Activated effector memory CD4-positive, alpha-beta T cell treated with anti-CD3 and anti-CD28 coated beads, Interleukin-2, amount 50 U/mL, for 16 hours (primary cell): ENCODE measurements at places on chromosomes 3 and 15.
A peak's percentile ranks its signal among the peaks of the same experiment; 100 is the strongest.

DNA sequence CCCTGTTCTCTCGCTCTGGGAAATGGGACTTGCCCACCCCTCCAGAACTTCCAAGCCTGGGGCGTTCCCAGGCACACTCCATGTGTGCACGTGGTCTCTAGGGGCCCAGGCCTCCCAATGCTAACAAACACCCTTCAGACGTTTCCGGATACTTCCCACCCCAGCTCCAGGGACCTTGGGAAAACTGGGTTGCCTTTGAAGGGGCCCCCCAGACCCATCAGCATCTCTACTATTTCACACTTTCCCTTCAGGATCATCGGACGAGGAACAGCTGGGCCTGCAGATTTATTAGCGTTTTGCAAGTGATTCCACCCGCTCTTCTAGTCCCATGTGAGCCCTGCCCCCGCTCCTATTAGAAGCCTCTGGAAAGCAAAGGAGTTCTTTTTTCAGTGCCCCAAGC, 63.2 kb downstream of the MAGEF1 start:
- no peak for DNase-seq

DNA sequence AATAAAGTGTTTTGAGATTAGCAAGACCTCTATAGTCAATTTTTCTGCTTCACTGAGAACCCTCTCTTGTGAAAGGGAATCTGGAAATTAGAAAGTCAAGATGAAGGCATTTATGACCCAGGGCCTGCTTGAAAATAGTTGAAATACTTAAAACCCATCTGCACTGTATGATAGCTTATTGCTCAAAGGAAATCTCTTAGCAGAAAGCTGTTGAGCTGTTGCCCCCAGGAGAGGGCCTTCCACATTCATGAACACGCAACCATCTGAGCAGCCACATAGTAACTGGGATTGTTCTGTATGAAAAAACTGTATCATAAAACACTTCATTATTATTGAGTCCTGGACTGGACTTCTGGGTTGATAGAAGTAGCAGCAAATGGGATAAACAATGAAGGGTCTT, 106.4 kb upstream of the PTX3 start:
- no peak for DNase-seq

DNA sequence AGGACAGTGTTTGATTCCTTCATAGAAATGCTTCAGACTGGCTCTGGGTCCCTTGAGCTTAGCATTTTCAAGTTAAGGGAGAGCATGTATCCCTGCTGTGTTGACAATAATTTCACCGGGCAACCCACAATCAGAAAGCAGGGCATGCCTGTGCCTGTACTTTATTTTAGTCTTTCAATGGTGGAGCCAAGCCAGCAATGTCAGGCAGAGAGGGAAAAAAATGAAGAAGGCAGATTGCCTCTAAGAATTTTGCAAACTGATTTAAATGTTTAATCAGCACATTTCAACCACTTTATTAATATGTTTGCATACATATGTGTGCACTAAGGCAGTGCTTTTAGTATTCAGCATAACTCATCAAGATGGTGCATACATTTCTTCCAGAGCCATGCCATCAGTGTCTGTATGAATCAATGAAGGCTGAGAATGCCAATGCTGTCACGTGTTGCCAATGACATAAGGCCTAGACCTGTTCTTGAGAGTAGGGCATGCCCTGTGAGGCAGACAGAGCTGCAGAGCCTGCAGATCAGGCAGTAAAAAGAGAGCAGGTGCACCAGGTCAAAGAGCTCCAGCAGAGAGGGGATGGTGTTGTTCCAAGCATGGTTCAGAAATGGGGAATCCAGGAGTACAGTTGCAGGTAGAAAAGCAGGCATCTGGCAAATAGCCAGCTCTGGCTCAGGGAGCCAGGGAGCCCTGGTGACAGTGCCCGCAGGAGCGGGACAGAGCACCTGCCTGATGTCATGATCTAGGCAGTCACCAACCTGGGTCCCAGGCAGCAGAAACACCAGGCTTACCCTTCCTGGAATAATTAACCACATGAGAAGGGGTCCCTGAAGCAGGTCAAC, 508.5 kb downstream of the GABRG3 start:
- DNase-seq: no peak

GRCh38 chr15:59384507-59384906, 11.8 kb upstream of the MYO1E start:
- no peak for DNase-seq

DNA sequence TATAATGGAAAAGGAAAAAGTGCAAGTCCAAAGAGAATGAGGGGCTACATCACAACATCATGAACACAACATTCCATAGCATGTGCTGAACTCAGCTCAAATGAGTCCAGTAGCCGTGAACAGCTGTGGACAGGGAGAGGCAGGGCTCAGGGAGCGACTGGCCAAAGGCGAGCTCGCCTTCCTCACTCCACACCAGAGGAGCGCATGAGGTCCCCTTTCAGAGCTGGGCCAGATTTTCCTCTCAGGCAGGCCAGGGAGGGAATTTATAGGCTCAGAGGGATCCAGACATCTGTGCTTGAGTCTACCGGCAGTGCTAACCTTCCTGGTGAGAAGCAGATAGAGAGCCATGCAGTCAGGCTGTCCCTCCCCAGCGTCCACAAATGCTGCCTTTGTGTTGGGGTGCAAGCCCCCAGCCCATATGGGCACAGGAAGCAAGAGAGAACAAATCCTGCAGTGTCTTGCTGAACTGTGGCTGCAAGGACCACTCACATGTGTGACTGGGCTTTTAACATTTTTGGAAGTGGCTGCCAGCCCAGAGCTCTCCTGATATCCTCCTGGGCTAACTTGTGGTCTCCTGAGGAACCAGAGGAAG, 32.5 kb downstream of the ARHGEF3 start:
- DNase-seq: no peak

- peak; percentile 65 for DNase-seq
Measured at GRCh38 chr15:66294157-66294931, 976 bp downstream of the DIS3L start.

- no peak for DNase-seq
Measured at GRCh38 chr3:108505811-108506210, 4.6 kb downstream of the MYH15 start.

GRCh38 chr15:77266708-77267386, 153.1 kb downstream of the PEAK1 start:
- DNase-seq: no peak

- DNase-seq: no peak
Measured at GRCh38 chr3:19173945-19174344, 25.6 kb downstream of the KCNH8 start.

GRCh38 chr3:162443376-162443775, 946.8 kb downstream of the OTOL1 start:
- no peak for DNase-seq

- no peak for DNase-seq
Measured at GRCh38 chr3:132342610-132343009, 25.4 kb downstream of the ACP3 start.

GRCh38 chr15:42394106-42394505, 34.8 kb downstream of the CAPN3 start:
- DNase-seq: no peak

DNA sequence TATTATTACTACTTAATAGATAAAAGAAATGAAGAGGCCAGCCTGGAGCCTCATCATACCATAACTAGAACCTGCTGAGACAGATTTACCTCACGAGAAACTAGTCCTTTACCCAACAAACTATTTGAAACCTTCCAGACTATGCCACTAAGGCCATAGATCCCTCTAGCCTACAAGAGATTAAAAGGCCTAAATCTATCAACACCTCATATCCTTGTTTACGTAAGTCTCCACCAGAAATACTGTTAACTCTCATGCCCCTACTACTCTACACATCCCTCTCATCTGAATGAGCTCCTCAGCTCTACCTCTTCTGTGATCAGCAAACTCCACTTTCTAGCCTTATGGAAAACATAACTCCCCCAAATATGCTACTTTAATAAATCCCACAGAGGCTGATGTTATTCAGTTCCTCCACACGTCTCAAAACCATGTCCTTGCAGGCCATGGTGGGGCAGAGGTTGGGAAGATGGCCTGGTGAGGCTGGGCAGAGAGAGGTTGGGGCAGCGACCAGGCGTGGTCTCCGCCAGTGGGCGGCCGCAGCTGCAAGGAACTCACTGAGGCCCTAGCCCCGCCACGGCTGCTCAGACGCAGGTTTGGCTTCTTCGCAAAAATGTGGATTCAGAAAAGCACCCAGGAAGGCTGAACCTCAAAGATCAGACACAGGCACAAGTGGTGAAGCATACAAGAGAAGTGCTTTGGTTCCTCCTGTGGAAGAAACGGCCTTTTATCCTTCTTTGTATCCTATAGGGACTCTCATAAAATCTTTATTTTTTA, 65.8 kb downstream of the GSK3B start:
- DNase-seq: no peak

- DNase-seq: no peak
Measured at GRCh38 chr3:63328365-63328764, 50.3 kb downstream of the SYNPR start.

DNA sequence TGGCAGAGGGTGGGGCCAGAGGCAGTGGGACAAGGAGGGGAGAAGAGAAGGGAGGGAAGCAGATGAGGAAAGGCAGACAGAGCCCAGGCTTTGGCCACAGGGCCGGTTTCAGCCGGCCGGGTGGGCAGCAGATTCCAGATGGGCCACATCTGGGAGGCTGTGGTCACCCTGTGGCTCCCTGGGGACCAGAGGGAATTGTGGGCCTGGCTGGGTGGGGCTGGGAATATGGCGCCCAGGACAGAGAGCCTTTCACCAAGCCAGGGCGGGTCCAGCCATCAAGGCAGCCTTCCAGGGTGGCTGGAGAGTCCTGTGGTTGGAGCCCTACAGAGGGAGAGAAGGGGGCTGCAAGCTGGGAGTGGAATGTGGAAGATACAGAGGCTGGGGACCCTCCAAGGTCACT, 18.9 kb downstream of the PTH1R start:
- DNase-seq: no peak

DNA sequence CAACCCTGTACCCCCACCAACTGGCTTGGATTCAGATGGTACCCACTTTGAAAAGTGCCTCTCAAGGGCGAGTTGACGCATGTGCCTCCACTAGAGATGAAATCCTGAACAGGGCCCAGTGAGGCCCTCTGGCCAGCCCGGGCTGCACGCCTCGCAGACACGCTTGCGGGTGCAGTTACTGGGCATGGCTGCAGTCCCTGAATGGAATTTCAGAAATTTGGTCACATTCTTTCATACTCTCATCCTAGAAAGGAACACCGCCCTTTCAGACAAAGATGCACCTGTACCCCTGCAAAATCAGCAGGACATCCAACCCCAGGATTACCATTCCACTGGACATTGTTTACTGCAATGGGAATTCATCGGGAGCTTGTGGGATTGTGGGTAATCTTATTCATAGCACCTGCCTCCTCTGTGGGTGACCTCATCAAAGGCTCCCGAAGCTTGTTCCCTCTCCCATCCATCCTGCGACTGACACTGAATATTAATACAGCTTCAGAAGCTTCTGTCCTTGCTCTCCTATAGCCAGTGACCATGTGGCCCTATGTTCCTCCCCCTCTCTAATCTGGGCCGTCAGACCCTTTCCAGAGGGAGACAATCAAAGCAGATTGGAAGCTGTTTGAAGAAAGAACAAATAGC, 42.5 kb upstream of the TPM1 start:
- no peak for DNase-seq

GRCh38 chr3:132180337-132180791, 136.8 kb upstream of the ACP3 start:
- no peak for DNase-seq

DNA sequence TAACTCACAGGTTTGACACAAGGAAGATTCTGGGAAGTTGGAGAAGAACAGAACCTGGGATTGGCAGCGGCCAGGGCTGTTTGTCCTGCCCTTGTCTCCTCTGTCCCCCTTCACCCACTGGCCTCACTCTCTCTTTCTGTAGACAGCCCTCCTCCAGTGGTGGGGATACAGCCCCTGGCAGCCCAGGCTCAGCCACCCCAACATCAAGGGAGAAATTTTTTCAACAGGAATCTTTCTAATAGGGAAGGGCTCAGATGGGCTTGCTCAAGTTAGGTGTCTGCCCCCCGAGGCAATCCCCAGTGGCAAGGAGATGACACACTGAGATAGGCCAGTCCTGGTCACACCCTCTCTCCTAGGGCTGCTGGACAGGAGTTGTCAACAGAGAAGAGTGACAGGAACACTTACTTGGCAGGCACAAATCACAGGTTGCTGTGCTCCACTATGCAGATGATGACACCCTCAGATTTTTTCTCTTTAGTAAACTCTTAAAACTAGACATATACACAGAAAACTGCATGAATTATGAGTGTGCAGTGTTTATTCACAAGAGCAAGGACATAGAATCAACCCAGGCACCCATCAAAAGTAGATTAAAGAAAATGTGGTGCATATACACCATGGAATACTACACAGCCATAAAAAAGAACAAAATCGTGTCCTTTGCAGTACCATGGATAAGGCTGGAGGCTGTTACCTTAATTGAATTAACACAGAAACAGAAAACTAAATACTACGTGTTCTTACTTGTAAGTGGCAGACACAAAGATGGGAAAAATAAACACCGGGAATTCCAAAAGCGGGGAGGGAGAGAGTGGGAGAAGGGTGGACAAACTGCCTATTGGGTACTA, 36.3 kb downstream of the PLA2G4D start:
- no peak for DNase-seq

- DNase-seq: no peak
Measured at GRCh38 chr3:63870615-63871005, 6.9 kb downstream of the ATXN7 start.

DNA sequence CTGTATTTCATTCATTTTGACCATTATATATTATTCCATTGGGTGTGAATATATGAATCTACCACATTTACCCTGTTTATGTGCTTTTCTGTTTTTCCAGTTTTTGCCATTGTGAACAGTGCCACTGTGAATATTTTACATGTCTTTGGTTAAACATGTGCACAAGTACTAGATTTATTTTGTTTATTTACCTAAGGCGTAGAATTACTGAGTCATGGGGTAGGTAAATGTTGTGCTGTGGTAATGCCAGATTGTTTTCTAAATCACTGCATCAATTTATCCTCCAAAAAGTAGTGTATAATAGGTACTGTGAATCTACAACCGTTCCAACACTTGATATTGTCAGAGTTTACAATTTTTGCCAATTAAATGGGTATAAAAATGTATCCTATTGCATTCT, 362.1 kb upstream of the AGTR1 start:
- DNase-seq: no peak

DNA sequence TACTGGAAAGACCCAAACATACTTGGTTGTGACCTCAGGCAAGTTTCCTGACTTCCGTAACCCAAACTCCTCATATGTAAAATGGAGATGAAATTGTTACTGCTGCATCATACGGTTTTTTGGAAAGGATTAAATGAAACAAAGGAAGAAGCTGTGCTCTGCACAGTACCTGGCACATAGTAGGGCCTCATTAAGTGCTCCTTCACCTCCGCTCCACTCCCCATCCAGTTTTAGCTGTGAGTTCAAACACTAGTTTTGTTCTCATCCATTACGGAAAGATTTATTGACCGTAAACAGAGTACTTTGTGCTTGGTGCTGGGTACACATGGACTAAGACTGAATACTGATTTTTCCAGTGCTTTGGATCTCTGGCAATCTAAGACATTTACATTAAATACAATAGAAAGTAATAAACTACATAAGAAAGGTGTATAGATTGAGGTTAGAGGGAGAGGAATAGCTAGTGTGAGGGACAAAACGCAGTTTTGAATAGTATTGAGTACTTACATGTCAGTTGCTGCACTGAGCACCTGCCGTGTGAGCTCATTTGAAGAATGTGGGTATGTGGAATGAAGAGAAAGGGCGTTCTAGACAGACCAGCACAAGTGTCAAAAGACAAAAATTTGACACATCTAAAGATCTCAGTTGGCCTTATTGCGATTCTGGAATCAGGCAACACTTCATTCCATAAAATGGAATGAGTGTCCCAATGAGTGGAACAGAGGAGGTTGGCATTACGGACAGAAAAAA, 594 bp upstream of the ICE2 start:
- DNase-seq: no peak

- no peak for DNase-seq
Measured at GRCh38 chr3:147701195-147701594, 292.0 kb downstream of the ZIC1 start.
